ENCODE measurements at places on chromosomes 6 and 20. TPM values are rescaled to one million over a fixed set of nuclear protein-coding genes. Genes with fewer than 3 reads are reported as not detected.

- DNase-seq: no peak
Observed at GRCh38 chr6:140320081-140321080, 945.9 kb upstream of the CITED2 start.

GRCh38 chr6:116158641-116159040 is 32.7 kb upstream of the COL10A1 start:
- DNase-seq: no peak

DNA sequence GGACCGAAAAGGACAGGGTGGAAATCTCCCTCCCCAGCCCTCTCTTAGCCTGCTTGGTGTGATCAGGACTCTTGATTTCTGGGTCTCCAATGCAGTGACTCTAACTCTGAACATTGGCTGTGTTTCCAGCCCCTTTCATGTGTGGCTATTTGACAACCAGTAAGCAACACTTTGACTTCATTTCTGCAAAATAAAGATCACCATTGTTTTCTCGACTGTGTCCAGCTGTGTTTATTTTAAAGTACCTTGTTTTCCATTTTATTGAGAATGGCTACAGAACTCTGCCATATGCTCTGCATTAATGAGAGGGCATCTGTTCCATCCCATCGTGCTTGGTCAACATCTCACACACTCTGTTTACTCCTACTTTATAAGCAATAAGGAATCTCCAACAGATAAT is 60.9 kb upstream of the TAGAP start:
- DNase-seq: no peak

GRCh38 chr6:118844915-118845314 is 49.0 kb upstream of the ASF1A start:
- no peak for DNase-seq

- no peak for DNase-seq
Observed at GRCh38 chr6:5639193-5639592, 367.5 kb downstream of the NRN1 start.

- no peak for DNase-seq
Observed at GRCh38 chr6:134003542-134003951, 48.9 kb downstream of the SLC2A12 start.

DNA sequence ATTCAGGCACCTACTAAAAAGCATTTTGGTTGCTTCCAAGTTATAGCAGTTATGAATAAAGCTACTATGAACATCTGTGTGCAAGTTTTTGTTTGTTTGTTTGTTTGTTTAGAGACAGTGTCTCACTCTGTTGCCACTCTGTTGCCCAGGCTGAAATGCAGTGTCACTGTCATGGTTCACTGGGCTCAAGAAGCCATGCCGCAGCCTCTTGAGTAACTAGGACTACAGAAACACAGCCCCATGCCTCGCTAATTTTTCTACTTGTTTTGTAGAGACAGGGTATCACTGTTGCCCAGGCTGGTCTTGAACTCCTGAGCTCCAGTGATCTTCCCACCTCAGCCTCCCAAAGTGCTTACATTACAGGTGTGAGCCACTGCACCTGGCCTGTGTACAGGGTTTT is 795.9 kb downstream of the EPHA7 start:
- no peak for DNase-seq

DNA sequence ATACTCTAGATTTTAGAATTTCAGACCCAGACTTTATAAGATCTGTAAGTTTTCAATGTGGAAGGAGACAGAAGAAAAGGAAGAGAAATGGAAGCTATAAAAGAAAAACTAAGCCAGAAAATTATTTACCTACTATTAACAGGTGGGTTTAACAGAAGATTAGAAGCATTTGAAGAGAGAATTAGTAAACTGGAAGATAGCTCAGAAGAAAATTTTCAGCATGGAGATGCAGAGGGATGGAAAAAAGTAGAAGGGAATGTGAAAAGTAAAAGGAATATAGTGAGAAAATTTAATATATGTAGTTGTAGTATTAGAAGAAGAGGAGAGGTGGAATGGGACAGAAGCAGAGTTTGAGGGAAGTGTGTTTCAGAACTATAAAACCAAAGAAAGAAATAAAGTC is 56.1 kb downstream of the QKI start:
- DNase-seq: no peak

The DCBLD1 gene
- 11.7 TPM for total RNA-seq

The FBXO5 gene
- 3.3 TPM for total RNA-seq

The TRIM31 gene
- total RNA-seq: 3.1 TPM
